Renal cortical epithelial cell (primary cell): ENCODE measurements at places on chromosomes 3 and 15.

- no peak for DNase-seq
These were observed 6.8 kb downstream of the LTK start for GRCh38 chr15:41506796-41507341.

DNA sequence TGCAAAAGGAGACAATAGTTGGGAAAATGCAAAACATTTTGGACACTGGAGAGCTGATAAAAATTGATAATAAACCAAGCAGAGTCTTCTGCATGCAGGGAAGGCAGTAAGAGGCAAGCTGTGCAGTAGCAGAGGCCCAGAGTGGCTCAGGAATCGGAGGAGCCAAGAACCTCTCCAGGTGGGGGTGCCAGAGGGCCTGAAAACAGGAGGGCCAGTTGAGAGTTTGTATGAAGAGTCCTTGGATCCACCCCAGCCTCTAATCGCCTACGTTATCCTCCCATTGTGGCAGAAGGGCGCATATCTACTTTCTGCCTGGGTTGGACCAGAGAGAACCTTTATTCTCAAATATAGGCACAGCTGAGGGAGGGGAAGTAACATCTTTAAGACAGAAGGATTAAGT, 48.9 kb upstream of the RBP1 start:
- DNase-seq: no peak

DNA sequence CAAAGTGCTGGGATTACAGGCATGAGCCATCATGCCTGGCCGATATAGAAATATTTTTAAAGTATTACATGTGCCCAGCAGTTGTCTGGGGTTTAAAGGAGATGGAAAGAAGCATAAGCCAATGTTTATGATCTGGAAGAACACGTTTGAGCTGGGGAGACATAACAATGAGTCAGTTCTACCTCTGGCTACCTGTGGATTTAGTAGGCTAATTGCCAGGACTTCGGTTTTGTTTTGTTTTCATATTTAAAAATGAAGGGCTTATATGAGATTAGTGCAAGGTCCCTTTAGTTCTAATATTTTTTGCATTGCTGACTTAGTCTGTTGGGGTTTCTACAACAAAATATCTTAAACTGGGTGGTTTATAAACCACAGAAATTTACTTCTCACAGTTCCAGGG, 22.9 kb upstream of the TNFSF10 start:
- peak; percentile 54 for DNase-seq

DNA sequence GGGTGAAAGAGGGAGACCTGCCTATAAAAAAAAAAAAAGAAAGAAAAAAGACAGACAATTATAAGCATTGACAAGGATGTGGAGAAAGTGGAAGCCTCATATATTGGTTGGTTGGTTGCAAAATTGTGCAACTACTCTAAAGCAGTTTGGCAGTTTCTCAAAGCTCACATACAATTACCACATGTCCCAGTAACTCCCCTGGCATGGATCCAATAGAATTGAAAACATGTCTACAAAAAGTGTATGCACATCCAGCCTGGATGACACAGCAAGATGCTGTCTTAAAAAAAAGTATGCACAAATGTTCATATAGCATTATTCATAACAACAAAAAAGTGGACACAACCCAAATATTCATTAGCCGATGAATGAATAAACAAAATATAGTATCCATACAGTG, 19.5 kb downstream of the SETMAR start:
- DNase-seq: peak; percentile 76

DNA sequence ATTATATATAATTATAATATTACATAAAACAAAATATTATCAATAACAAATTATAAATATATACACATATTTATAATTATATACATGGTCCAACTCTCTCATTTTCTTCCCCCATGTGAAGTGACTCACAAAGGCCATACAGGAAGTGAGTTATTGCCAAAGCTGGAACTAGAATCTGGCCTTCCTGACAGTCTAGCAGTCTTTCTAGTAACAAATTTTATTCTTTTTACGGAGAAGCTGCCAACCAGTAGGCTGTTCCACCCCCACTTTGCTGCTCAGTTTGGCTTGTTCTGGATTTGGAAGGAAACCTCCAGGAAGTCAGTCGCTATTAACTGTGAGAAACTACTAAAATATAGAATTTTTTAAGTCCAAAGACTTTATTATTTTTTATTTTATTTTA, 79.6 kb downstream of the DHX36 start:
- DNase-seq: peak; percentile 4

DNA sequence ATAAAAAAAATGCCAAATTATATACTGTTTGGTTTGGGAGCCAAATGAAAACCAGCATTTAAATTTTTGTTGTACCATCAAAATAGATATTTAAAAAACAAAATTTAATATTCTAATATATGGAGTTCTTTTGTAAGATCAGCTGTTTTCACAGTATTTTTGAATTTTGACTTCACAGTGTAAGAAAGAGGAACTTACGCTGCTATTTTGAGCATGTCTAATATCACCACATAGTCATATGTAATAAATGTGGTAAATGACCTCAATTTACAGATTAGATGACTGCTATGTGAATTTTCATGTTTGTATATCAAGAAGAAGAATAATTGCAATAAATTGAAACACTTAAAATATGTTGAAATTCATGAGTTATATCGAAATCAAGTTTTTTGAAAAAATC, 189.6 kb downstream of the ARRDC4 start:
- no peak for DNase-seq

DNA sequence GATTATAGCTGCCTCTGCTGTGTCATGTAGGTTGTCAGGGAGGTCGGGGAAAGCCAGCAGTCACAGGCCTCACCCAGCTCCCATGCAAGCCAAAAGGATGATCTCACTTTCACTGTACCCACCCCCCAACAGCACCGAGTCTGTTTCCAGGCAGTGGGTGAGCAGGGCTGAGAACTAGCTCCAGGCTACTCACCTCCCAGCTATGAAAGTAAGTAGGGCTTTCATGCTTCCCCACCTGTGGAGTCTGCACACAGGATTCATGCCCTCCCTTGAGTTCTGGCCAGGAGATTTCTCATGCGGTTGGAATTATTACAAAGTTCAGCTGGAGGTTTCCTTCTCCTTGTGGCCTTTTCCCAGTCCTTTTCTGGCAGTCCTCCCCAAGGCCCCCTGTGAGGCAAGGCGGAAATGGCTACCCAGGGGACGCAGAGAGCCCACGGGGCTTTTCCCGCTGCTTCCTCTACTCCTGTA, 356.2 kb downstream of the SV2B start:
- DNase-seq: peak; percentile 90

- peak; percentile 24 for DNase-seq
These were observed 21.9 kb downstream of the EHD4 start for GRCh38 chr15:41950489-41950888.

- DNase-seq: peak; percentile 43
These were observed 186.9 kb downstream of the FAM43A start for GRCh38 chr3:194872669-194872977.

DNA sequence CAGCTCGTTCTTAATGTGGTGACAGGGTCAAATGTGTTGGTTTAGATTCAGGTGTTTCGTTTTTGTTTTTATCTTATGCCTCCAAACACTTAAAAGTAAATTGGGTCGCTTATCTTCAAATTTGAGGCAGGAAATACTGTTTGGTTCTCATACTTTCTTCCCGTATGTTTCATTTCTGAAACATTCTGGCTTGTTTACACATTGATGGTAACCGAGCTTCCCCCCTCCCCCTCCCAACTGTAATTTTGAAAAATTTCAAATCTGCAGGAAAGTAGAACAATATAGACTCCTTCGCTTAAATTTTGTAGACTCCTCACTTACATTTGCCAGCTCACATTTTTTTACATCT, 64.9 kb downstream of the CMTM8 start:
- no peak for DNase-seq

DNA sequence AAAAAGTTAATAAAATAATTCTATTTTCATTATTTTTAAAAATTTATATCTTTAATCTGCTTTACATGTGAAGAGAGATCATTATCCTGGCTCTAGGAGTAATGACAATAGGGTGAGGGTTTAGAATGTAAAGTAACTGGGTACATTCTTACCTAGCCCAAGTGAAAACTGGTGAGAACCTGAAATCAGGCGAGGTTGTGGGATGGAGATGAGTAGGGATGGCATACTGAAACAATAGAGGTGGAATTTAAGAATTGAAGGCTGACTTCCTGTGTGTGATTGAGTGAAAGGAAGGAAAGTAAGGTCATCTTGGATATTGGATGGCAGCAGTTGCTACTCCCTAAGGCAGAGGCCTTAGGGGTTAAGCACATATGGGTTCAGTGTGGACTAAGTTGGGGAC, 82.7 kb downstream of the MYRIP start:
- DNase-seq: no peak

DNA sequence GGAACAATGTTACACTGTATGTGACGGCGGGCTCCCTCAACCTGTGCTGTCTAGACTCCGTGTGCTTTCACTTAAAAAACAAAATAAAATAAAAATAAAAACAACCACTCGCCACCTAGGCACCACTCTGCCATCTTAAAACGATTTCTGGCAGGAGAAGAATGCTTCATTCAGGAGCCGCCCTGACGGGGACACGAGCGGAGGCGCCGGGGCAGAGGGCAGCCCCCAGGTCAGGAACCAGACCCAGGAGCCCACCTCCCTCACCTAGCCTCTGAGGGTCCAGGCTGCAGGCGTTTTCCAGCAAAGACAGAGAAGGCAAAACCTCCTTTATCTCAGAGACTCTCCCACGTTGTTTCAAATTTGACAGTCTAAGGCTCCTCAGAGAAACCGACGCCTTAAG, 85.1 kb upstream of the SNRPA1 start:
- no peak for DNase-seq

DNA sequence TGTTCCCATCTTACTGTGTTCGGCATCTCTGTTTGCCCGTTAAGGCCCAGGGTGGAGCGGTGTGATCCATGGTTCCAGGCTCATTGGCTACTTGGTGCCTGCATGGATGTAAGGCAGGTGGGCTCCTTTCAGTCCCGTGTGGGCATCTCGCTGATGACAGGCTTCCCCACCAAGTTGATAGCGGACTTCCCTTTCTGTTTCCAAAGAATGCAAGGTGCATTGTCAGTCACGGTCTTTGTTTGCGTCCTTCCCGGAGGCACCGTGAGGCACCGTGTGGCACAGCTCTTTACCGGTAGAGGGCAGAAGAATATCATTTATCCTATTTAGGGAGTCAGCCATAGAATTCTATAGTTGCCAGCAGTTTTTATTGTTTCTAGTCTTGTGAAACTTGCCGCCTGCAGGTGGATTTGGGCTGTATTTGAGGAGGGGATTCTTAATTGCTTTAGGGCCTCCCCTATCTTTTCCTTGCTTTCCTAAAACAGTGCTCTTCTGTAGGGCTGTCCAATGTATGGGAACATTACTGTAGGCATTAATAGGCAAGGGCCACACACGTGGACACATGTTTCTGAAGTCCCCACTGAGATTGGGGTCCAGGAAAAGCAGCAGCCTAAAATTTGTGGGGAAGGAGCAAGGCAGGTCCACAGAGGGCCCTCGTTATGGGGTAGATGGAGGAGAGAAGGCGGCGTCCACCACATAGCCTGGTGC, 244.1 kb downstream of the SLCO3A1 start:
- DNase-seq: peak; percentile 47

DNA sequence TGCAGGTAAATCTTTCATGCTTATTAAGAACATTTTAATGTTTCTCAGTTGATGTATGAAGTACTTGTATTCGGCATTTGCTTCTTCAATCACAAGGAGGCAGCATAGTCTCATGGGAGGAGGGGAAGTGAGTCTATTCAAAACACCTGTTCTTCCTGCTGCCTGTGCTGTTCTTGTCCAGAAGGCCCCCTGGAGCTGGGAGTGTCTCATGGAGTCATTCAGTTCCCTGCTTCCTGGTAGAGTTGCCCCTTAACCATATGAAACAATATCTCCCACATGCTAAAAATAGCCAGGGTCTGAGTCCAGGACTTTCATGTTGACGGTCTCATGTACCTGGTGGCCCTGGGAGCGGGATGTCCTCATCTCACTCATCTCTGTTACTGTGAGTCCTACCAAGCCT, 15.5 kb upstream of the PPP1R2 start:
- DNase-seq: peak; percentile 80

DNA sequence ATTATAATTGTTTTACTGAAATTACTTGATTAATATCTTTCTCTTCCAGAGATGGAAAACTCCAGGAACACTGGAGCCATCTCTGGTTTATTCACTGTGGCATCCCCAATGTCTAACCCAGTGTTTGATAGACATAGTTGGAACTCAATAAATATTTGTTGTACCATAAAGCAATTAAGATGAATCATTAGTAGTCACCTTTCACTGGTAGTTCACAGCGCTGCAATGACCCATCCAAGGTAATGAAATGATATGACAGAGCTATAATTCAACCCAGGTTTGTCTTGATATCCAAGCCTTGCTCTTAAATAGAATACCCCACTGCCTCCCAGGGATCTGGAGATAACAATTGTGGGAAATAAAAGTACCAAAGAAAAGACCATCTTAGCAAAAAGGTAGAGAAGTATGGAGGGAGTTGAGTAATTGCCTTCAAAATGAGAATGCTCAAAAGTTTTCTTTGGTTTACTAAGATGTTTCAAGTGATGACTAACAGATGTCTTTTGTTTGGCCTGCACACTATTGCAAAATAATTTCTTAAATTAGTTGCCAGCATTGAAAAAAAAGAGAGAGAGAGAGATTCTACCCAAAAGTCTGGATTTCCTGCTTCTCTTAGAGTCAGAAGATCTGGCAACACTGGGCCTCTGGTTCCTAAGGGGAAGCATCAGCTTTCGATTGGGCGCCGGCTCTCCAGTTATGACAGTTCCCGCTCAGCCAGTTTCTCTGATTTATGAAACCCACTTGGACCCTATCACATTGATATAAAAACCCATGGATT, 348.5 kb downstream of the ERC2 start:
- peak; percentile 75 for DNase-seq

DNA sequence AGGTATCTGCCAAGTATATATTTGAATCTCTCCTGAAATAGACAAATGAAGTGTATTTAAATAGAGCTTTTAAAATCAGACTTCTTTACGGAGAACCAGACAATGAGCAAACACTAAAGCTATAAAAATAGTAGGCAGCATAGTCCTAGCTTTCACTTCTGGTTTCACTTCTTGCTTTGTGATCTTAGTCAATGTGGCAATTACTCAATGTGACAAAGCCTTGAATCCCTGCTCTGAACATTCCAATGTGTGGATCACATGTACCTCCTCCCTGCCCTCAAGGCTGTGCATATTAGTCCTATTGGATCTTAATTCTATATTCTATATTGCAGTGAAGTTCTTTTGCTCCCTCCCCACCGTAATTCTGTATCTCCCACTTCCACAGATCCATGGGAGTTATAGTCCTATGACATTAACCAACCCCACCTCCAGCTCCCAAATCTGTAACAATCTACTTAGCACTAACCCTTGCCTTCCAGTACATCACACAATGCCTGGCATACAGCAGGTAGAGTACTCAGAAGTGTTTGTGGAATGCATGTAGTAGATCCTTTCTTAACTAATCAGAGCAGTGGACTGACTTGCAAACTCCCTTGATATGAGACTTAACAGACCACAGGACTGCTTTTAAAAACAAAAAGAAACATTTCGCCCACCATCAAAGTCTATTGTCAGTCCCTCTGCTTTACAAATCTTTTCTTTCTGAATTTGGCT, 24.3 kb upstream of the CP start:
- peak; percentile 83 for DNase-seq

DNA sequence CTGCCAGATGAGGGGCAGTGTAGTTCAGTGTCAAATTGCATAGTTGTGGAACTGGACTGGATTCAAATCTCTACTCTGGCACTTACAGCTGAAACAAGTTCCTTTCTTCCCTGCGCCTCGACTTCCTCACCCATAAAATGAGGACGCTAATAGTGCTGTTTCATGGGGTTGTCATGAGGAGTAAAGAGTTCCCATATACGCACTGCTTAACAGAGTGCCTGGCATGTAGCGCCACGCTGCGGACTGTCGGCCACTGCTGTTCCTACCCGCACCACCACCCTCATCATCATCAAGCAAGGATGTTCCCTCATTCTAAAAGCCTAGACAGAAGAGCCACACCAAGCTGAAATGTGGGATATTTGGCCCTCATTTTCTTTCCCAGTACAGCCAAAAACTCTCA, 91.9 kb downstream of the CHDH start:
- no peak for DNase-seq
